Stimulated activated CD4-positive, alpha-beta T cell treated with anti-CD3 and anti-CD28 coated beads, TNF-alpha, amount 100 ng/mL, for 1 hour (primary cell): ENCODE measurements at places on chromosomes 7 and 10.

DNA sequence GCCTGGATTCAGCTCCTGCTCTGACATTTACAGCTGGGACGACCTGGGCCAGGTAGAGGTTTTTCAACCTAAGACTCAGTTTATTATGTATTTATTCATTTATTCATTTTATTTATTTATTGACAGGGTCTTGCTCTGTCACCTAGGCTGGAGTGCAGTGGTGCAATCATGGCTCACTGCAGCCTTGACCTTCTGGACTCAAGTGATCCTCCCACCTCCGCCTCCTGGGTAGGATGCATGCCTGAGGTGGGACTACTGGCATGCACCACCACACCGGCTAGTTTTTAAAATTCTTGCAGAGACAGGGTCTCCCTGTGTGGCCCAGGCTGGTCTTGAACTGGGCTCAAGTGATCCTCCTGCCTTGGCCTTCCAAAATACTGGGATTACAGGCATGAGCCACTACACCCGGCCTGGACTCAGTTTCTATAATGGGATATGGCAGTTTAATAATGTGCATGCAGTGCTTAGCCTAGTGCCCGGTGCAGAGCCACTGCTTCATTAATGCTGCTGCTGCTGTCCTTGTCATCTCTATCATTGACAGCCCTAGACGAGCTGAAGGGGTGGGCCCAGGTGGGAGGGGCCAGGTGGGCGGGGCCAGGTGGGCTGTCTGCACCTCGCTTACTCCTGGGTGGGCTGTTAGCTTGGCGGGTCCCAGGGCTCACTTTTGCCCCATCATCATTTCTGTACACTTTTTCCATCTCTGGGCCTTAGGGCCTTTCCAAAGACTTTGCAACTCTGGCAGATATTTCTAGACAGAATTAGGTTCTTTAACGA lies 92.6 kb downstream of the LHPP start:
- no peak for DNase-seq

DNA sequence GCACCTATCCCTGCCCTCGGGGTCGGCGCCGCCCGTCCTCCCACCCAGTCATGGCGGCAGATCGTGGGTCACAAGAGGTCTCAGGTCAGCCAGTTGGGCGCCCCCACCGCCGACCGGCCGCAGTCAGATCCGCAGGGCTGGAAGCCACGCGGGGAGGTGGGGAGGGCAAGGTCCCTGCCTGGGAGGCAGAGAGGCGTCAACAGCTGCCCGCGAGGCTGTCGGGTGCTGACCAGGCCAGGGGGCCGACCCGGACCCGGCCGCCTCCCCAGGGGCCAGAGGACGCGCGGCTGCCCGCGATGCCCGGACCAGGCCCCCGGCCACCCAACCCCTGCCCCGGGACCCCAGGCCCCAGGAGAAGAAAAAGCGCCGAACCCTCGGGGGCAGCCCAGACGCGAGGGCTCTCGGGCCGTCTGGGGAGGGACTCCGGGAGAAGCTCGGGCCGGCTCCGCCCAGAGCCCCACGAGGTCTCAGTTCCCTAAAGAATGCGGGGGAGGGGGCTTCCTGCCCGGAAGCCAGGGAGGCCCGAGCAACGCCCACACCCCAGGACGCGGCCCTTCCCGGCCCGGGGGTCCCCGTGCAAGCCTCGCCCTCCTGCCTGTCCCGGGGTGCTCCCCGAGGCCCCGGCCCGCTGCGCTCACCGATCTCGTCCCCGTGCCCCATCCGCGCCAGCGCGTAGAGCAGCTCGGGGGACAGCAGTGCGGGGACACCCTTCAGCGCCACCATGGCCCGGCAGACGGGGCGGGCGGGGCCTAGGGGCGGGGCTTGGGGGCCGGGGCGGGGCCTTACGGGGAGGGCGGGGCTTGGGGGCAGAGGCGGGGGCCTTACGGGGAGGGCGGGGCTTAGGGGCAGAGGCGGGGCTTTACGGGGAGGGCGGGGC lies at the start of gene FUOM:
Gene FUOM, minus strand, starts transcription at position 735 of the 877 bp plus-strand sequence. Its CDS starts 12 bp downstream, at position 723.
- DNase-seq: peak; percentile 59

DNA sequence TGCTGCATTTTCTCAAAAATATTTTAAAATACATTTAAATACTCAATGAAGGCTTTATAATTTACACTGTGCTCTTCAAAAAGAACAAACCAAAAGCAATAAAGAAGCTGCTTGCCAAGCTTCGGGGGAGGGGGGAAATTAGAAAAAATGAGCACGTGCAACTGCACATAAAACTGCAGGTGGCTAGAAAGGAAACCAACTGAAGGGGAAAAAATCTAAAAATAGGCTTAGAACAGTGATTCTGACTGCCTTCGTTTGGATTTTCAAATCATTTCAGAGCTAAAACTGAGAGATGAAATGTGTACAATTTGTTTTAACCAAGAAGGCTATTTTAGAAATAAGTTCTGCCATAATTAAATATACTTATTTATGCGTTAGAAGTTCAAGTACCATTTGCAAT lies 61.4 kb downstream of the ABI1 start:
- no peak for DNase-seq

GRCh38 chr10:111988646-111989045 lies 194.9 kb downstream of the GPAM start:
- no peak for DNase-seq

DNA sequence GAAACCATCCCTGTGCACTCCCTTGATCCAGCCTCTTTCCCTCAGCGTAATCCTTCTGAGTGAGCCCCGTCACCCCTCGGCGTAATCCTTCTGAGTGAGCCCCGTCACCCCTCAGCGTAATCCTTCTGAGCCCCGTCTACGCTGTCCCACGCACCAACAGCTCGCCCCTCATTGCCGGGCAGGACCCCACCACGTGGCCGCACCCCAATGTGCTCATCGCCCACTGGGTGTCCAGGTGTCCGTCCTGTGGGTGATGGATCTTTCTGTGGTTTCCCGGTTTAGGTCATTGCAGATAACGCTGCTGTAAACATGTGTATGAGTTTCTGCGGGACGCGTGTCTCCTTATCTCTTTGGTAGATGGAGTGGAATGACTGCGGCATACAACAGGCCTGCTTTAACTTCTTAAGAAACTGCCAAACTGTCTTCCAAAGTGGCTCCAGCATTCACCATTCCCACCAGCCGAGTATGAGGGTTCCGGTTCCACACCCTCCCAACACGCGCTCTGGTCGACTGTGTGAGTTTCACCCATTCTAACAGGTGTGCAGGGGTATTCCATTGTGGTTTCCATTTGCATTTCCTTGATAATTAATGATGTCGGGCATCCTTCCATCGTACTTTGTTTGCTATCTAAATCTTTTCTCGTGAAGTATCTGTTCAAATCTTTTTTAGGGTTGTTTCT lies 42.1 kb upstream of the NKX6-2 start:
- DNase-seq: no peak

DNA sequence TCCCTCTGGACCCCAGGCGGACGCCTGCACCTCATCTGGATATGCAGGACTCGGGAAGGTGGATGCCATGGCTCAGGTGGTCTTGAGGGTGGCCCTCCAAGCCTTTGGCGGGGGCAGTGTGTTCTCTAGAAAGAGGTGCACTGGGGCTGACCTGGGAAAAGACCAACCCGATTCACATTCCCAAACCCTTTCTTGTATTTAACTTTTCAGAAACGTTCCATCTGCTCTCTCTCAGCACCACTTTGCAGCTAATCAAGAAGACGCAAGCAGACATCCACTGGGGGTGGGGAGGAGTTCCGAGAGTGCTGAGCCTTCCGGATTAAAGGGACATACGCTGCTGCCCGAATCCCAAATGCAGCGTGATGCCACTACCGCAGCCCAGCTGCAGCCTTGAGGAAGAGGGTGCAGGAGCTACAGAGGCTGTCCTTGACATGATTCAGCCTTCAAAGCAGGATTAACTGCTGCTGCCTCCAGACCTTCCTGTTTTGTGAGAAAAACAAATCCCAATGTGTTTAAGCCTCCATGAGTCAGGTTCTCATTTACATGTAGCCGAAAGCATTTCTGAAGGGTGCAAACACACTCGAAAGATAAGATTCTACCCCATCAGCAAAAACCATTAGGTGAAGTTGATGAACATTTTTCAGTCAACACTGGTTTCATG lies 39.9 kb downstream of the RBM17 start:
- DNase-seq: no peak

DNA sequence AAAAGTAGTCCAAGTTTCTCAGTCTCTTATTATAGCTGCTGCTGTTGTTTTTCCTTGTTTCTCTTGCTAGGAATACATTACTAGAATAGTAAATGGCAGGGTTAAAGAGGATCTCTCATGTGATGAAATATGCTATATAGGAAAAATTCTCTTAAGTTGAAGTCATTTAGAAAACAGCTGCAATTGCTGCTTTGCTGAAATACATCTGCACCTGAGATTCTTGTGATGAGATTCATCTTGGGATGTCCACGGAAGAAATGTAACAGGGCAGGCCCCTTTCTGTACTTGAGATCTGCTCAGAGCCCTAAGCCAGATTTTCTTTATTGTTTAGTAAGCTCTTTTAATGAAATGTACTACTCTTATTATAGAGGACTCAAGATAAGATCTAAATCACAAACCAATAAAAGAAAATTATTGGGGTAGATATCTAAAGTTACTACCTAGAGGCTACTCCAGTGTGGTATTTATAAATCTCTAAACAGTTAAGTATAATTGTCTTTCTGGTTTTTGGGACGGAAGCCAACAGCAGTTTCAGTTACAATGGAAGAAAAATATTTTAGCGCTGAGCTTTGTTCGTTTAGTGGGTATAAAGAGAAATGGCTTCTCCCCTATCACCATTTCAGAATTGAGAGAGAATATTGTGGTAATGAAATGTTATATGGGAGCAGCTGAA lies 701.5 kb downstream of the KCNMA1 start:
- DNase-seq: no peak

DNA sequence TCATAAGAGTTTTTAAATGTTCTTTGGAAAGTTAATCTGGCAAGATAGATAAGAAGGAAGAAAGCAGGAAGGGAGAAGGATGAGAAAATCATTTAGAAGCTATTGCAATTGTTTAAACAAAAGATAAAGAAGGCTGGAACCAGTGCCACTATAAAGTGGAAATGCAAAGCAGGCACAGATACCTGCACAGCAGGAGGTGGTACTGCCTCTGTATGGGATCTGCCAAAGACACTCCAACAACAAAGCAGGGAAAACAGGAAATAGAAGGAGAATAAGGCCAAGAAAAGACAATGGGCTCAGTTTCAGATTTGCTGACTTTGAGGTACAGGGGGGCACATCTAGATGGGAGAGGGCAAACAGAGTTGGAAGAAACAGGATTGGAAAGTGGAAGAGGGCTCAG lies 138.6 kb downstream of the PPP1R17 start:
- no peak for DNase-seq

DNA sequence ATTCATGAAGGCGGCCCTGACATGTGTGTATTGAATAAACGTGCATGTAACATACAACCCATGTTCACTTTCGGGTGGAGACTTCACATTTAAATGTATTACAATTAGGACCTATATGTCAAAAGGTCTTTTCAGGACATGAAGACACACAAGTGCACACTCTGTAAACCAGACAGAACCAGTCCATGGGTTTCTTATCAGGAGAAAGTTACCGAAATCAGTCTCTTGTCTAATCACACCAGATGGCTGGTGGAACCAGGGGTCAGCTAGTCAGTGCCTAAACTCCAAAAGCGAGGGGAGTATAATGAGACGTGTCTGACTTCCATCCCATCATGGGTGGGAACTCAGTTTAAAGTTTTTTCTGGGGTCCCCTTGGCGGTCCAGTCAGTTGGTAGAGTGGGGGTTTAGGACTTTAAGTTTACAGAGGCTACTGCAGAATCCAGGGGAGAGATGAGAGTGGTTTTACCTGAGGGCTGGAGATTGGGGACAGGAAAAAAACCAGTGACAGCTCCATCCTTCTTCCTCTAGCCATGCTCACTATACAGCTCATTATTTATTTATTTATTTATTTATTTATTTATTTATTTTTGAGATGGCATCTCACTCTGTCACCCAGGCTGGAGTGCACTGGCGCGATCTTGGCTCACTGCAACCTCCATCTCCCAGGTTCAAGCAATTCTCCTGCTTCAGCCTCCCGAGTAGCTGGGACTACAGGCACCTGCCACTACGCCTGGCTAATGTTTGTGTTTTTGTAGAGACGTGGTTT lies 251.3 kb upstream of the LYZL1 start:
- DNase-seq: no peak
